ENCODE measurements at places on chromosomes 6 and 20.

- no peak for DNase-seq
Observed at GRCh38 chr20:56634307-56634706, 5.2 kb downstream of the TFAP2C start.

GRCh38 chr20:42986143-42986773, 203.4 kb downstream of the PTPRT start:
- DNase-seq, result no peak

- DNase-seq, result no peak
Observed at GRCh38 chr6:133092771-133093170, 148.4 kb upstream of the EYA4 start.

GRCh38 chr20:13221313-13221672, 219 bp downstream of the ISM1 start:
- no peak for DNase-seq

DNA sequence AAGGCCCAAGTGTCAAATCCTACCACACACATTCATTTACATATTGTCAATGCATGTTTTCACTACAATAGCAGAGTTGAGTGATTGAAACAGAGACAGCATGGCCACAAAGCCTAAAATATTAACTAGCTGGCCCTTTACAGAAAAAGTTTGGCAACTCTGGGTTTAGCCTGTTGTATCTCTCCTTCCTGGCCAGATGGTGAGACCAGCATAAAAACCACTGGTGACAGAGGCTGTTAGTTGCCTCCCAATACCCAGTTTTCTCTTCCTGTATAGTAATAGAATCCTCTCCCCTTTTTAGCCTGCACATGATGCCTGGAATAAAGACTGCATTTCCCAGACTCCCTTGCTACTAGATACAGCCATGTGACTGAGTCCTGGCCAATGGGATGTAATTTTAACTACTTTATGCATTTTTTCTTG, 100.0 kb upstream of the TAB2 start:
- DNase-seq, result no peak

DNA sequence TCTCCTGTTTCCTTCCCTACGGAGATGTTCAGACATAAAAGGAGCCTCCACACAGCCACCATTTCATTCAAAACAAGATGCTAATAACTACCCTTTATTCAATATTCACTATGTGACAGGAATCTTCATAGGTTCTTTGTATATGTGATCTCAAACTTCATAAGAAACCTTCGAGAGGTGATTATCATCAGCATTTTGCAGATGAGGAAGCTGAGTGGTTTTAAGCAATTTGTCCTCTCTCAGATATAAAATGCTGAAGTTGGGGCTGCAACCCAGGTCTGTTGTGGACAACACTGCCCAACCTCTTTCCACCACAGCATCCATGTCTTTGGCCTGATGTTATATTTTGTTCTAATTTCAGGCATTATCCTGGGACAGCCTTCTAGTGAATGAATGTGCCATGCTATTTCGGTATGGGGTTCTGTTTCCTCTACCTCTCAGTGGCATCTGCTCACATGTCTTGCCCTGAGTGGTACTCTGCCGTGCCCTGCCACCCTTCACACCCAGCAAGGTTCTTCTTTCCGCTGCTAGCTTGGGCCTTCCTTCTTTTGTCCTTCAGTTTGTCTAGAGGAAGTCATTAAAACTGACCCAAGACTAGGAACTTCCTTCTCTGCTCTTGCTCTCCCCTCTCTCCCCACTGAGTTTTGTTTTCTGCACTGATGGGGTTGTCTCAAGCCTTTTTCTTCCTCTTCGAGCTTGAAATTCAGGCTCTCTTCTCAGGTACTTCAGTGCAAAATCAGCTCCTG, 300.9 kb upstream of the PRDM1 start:
- no peak for DNase-seq

DNA sequence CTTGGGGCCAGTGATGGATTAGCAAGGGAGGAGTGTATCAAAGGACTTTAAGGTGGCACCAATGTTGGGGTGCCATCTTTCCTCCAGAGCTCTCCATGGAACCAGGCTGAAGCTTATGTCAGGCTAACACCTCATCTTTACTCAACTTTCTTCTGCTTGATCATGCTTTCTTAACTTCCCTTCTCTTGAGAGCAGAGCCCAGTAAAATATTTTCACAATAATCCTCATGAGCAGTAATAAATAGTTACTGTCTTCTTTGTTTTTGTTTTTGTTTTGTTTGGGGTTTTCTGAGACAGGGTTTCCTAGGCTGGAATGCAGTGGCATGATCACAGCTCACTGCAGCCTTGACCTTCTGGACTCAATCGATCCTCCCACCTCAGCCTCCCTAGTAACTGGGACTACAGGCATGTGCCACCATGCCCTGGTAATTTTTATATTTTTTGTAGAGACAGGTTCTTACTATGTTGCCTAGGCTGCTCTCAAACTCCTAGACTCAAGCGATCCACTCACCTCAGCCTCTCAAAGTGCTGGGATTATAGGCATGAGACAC, 127.9 kb upstream of the TOP1 start:
- DNase-seq, result no peak

DNA sequence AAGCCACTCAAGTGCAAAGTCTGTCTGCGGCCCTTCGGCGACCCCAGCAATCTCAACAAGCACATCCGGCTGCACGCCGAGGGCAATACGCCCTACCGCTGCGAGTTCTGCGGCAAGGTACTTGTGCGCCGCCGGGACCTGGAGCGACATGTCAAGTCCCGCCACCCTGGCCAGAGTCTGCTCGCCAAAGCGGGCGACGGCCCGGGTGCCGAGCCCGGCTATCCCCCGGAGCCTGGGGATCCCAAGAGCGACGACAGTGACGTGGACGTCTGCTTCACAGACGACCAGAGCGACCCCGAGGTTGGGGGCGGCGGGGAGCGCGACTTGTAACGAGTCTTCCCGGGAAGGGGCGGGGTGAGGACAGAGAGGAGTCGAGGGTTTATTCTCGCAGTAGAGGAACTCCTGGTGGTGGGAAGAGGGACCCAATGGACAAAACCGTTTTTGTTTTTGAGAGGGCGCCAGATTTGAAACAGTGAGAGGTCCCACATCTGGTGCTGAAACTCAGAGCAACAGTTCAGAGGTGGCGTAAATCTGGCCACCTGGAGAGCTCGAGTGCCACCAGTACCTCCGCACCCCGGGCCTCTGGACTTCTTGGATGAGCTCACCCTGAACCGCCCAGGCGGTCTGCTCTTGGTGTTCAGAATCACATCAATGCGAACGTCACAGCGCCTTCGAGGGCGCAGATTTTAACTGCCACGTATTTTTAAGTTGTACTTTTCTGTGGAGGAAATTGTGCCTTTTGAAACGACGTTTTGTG, 8.0 kb downstream of the PRDM13 start:
- DNase-seq, result no peak

- DNase-seq, result no peak
Observed at GRCh38 chr6:9252799-9253198, 817.5 kb upstream of the SLC35B3 start.

DNA sequence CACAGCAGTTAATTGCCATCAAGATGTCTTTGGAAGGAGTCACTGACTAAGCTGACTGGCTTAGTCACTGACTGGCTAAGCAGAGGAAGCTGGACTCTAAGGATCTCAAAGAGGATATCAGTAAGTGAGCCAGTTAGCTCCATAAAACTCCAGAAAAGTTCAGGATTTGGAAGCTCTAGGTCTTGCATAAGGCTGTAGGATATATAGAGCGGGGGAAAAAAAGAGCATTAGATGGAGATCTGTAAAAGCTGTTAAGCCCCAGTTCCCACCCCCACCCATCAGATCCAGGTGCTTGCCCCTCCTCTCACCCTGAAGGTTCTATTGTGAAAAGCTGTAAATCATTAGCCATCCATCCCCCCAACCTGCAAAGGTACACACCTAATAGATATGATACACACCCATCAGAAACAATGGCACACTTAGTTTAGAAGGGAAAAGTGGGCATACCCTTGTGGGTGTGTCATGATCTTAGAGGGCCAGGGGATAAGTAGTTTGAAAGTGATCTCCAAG, 32.2 kb downstream of the CARMIL1 start:
- DNase-seq, result no peak

- no peak for DNase-seq
Observed at GRCh38 chr20:35506872-35507638, 22.4 kb downstream of the C20orf173 start.

- no peak for DNase-seq
Observed at GRCh38 chr20:3163099-3164042, 3.7 kb upstream of the FASTKD5 start.

DNA sequence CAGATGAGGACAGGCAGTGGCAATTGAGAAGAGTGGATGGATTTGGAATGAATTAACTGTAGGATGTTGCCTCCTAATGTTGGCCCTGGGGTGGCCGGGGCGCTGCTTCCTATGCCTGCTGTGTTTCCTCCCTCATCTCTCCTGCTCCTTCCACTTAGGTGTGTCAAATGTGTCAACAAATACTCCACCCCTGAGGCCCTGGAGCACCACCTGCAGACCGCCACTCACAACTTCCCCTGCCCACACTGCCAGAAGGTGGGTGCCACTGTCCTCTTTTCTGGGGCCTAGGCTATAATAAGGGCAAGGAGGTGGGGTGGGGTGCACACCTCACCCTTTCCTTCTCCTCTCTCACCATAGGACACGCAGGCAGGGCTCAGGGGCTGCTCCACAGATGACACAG, 30.0 kb upstream of the CHMP4B start:
- DNase-seq, result no peak

DNA sequence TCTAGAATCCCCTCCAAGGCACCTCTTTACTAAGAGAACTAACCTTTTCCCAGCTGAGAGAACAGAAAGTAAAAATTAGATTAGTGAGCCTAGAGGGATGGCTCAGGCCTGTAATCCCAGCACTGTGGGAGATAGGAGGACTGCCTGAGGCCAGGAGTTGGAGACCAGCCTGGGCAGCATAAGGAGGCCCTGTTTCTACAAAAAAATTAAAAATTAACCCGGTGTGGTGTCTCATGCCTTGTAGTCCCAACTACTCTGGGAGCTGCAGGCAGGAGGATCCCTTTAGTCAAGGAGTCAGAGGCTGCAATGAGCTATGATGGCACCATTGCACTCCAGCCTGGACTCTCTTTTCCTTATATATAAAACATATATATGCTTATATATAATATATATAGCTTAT, 5.5 kb upstream of the OOEP start:
- no peak for DNase-seq

GRCh38 chr6:126792340-126793085, 326.0 kb upstream of the RSPO3 start:
- no peak for DNase-seq

GRCh38 chr6:142694054-142694453, 250.9 kb downstream of the HIVEP2 start:
- no peak for DNase-seq

DNA sequence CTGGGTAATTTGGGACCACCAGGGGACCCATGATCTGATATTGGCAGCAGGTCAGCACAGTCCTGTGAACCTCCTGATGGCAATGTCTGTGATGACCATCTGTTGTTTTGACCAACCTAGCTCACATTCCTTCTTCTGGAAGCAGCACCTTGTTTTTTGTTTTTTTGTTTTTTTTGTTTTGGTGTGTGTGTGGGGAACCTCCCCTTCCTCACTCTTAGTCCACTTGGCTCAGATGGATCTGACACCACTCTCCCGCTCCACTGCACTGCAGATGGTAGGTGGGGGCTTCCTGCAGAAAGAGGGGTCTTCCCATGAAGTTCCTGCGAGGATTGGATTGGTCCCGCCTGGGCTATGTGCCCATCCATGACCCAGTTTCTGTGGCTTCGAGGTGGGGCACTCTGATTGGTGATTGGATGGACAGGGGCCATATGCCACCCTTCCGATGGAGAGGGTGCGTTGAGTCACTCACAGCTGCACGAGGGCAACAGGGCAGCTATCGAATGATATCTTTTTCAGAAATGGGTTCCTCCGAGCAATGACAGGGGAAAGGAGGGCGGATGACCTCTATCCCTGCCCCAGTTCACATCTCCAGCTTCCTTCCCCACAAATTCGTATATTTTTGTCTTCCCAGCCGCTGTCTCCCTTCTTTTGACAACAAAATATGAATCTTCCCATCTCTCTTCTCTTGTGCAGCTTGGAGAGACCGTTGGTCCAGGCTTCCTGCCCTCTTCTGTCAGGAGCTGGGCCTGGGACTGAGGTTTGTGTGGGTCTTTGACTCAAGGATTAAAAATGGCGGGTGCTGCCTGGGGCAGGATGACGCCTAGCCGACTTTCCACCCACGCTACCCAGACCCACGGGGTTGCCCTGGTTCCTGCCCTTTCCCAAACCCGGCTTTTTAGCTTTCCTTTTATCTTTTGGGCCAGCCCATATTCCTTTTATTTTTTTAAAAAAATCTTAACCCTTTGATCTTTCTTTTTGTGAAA, 132.1 kb upstream of the KCNG1 start:
- no peak for DNase-seq

- DNase-seq, result no peak
Observed at GRCh38 chr20:53621482-53622246, 28.0 kb upstream of the ZNF217 start.

- no peak for DNase-seq
Observed at GRCh38 chr20:45450097-45450818, 19.3 kb upstream of the WFDC2 start.

- DNase-seq, result no peak
Observed at GRCh38 chr6:151350442-151351145, 40.8 kb downstream of the ZBTB2 start.

GRCh38 chr6:106084106-106084988, 1.8 kb upstream of the PRDM1 start:
- no peak for DNase-seq

DNA sequence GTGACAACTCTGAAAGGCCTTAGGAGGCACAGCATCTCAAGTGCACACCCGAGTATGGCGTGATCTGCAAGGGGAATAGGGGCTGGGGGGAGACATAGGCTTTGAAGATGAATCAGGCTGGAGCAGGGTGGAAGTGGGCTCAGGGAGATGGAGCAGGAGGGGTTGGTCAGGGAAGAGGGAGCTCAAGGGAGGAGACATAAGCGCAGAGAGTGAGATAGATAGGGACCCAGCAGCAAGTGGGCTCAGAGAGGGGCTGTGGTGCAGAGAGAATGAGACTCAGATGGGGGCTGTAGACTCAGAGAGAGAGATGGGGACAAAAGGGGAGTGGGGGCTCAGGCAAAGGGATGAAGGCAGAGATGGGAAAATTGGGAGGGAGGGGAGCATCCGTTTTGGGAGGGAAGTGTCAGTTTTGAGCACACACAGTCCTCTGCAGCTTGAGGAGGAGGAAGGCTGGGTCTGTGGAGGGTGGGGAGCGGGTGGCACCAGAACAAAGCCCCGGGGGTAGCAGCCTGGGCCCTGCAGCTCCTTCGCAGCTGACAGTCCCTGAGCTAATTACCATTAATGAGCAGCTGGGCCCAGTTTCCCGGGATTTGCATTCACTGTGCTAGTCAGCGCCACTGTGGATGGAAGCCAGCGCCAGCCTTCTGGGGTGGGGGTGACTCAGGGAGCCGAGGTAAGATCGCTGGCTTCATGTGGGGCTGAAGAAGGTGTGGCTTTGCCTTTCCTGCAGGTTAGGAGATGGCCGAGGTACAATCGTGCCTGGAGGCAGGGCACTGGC, 18.7 kb downstream of the SRXN1 start:
- no peak for DNase-seq

GRCh38 chr20:1918491-1919165, 23.4 kb downstream of the SIRPA start:
- no peak for DNase-seq

- DNase-seq, result no peak
Observed at GRCh38 chr6:138101946-138102731, 5.1 kb downstream of the PERP start.

GRCh38 chr6:143753678-143754077, 75.9 kb downstream of the PHACTR2 start:
- DNase-seq, result no peak

- DNase-seq, result no peak
Observed at GRCh38 chr6:16412982-16413381, 174.6 kb downstream of the GMPR start.

- DNase-seq, result no peak
Observed at GRCh38 chr20:444117-444516, 18.2 kb downstream of the TBC1D20 start.

GRCh38 chr6:7157752-7158616, 50.2 kb downstream of the RREB1 start:
- DNase-seq, result no peak
